ENCODE measurements at places on chromosomes 3 and 15.
A peak's percentile ranks its signal among the peaks of the same experiment; 100 is the strongest.

- DNase-seq: peak; percentile 74
These were observed 15.0 kb downstream of the PTH1R start for GRCh38 chr3:46892285-46893145.

DNA sequence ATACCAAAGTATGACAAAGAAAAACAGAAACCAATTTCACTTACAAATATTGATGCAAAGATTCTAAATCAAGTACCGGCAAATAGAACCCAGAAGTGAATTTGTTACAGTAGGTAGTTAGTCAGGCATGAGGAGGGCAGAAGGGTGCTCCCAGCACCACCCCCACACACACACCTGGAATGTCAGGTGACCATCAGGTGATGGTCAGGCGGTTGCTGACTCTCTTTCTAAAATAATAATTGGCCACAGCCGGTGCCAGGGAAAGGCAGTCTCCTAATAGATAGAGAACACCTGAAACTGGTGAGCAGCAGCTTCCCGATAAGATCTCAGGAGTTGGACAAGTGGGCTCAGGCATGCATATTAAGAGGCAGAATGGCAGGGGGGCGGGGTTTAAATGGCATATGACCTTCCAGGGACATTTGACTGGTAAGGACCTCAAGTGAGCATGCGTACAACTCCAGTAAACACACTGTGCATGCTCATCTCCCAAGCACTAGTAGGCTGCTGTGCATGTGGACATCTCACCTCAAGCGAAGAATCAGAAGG lies 131.1 kb downstream of the ANO10 start:
- DNase-seq: no peak

DNA sequence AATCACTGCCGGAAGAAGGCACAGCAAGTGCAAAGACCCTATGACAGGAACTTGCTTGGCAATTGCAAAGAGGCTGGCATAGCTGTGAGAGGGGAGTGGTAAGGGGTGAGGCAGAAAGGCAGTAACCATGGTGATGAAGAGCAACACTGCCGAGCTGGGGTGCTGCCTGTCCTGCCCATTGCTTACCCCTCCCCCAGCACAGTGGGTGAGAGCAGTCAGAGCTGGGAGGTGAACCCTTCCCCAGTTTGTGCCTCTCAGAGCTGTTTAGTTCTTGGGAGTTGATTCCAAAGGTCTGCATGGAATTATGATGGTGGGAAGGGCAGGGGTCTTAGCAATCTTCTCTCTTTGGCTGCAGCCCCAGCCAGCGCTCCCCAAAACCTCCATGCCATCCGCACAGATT lies 8.8 kb downstream of the TYRO3 start:
- no peak for DNase-seq

DNA sequence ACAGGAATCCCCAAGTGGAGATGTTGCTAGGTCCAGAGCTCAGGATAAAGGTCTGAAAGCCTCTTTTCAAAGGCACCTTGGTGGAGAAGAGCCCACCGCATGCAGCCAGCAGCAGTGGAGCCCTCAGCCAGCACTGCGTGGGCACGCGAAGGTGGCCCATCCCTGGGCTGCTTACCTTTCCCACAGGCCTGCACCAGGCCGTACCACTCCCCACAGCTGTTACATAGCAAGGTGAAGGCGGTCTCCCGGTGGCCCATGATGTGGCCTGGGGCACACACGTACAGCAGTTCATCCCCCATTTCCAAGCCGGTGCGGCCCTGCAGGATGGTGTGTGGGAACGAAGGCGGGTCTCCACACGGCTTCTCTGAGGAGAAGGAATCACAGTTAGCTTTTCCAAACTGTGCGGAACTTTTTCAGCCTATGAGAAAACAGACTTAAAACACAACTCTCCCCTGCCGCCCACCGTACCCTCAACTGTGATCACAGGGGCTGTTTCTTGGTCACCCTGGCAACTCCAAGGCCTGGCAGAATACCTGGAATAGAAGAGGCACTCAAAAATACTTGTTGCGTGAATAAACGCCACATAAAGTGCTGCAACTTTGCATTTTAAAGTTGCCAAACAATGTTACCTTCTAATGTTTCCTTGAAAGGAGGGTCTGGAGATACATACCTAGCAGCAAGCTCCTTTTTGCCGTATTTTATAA lies 43.7 kb downstream of the SUSD5 start:
- no peak for DNase-seq

- no peak for DNase-seq
These were observed 36.5 kb downstream of the U2SURP start for GRCh38 chr3:143037867-143038266.

DNA sequence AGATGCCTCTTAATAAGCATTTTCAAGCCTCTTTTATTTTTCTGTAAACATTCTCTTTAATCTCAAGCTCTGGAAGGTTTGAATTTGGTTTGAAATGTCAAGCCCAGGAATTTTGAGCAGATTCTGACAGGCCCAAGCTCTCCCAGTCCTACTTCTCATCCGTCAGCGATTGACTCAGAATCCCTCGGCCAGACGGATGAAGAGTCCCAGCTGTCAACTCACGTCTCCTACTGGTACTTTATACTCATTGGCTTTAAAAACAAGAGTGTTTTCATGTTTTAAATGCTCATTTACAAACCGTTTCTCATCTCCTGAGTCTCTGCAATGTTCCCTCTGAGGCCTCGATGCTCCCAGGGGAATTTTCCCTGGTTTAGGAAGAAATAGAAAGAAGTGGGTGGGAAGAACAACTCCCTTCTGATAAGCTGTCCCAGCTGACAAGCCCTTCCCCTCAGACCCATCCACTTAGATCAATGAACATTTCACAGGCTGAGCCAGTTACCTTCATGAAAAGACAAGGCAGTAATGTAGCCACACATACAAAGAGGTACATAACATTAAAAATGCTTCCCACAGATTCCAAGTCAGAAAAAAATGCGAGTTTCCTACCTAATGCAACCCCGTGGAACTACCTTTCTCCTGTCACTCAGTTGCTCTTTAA lies 478.2 kb upstream of the DPH6 start:
- DNase-seq: no peak

- DNase-seq: no peak
These were observed 9.6 kb downstream of the LRRK1 start for GRCh38 chr15:100928632-100929280.

DNA sequence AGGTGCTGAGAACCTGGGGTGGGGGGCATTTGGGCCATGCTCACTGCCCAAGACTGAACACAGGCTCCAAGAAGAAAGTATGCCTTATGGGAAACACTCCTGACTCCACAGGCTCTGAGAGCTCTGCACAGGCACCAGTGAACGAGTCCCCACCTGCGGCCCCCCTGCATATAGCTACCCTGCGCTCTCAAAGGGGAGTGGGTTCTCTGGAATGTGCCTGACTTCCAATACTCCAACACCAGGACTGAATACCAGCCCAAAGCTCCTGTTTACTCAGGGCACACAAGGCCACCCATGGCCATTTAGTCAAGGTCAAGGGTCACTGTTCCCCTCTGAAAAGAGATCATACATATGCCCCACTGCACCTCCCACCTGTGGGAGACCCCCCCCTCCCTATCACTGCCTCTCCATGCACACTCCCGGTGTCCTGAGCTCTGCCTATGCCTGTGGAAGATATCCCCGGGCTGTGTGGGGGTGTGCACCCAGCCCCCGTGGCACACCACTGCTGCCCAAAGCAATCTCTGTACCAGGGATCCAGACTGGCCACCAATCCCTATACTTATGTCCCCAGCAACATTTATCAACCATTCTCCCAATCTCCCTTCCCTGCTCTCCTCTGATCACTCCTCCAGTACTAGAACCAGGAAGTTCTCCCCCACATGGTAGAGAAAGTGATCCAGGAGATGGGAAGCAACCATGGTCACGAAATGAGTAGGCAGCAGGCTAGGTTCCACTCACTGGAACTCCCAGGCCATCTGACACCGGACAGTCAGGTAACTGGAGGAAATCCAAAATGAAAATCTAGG lies 1.5 kb upstream of the PLXNB1 start:
- DNase-seq: peak; percentile 44

- no peak for DNase-seq
These were observed 88.3 kb downstream of the TMEM266 start for GRCh38 chr15:76147906-76148570.

GRCh38 chr3:50606596-50606995 lies 5.0 kb downstream of the CISH start:
- no peak for DNase-seq

DNA sequence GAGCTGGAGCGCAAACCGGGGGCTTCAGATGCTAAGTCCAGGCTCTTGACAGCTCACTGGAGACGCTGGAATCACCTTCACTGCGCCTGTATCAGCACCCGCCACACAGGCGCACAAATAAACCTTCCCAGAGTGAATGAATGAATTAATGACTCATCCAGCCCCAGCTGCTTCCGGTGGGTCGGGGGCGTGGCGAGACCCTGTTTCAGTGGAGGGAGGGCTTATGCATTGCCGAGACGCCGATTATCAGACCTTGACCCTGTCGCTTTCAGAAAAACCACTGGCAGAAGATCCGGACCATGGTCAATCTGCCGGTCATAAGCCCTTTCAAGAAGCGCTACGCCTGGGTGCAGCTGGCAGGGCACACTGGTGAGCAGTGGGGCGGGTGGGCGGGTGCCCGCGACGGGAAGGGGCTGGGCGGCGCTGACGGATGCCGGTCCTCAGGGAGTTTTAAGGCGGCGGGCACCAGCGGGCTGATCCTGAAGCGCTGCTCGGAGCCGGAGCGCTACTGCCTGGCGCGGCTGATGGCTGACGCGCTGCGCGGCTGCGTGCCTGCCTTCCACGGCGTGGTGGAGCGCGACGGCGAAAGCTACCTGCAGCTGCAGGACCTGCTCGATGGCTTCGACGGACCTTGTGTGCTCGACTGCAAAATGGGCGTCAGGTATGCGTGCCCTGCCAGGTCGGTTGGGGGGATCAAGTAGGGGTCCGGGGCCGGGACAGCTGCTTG lies 7.7 kb downstream of the ITPKA start:
- DNase-seq: no peak

DNA sequence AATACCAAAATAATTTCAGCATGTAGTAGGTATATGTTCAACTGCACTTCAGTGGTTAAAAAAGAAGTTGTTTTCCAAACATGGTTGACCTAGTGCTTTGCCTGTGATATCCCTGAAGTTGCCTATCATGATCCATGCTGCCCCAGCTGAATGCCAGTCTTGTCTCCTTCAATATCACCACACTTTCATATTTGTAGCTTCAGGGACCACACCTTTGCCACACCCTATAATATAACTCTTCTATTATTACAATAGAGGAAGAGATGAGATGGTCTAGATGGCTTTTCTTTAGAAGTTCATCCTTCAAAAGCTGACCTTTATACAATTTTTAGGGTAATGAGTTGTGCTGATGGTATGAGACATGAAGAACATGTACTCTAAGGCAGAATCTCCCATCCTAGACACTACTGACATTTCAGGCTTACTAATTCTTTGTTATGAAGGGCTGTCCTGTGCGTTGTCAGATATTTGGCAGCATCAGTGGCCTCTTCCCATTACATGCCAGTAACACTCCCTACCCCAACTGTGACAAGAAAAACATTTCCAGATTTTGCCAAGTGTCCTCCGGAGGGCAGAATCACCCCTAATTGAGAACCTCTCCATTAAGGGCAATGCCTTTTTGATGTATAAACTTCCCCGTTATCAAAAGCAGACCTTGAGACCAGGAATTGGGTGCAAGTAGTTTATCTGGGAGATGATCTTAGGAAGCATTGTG lies 76.2 kb upstream of the PLCL2 start:
- no peak for DNase-seq

GRCh38 chr3:30288830-30289229 lies 317.6 kb upstream of the TGFBR2 start:
- no peak for DNase-seq

DNA sequence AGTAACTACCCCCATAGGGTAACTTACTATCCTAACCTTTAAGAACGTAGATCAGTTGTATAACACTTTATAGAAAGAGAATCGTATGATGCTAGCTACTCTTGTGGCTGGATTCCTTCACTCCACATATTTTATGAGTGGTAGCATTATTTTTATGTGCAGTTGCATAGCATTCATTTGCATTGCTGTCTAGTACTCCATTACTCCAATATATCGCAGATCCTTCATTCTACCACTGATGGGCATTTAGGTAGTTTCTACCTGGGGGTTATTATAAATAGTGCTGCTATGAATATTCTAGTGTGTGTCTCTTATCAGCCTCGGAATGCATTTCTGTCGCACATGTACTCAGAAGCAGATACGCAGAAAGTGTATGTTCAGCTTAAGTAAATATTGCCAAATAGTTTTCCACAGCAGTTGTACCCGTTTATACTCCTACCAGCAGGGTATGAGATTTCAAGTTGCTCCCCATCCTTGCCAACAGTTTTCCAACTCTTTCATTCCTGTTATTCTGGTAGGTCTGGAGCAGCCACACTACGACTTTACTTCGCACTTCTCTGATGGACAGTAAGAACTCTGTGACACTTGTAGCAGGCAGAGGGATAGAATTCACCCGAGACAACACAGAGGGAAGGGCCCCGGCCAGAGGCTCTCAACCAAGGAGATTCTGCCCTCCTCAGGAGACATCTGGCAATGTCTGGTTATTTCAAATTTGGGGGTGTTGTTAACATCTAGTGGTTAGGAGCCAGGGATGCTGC lies 9.8 kb upstream of the VGLL4 start:
- no peak for DNase-seq

- DNase-seq: no peak
These were observed 35.7 kb upstream of the ZNF770 start for GRCh38 chr15:35023804-35024203.

DNA sequence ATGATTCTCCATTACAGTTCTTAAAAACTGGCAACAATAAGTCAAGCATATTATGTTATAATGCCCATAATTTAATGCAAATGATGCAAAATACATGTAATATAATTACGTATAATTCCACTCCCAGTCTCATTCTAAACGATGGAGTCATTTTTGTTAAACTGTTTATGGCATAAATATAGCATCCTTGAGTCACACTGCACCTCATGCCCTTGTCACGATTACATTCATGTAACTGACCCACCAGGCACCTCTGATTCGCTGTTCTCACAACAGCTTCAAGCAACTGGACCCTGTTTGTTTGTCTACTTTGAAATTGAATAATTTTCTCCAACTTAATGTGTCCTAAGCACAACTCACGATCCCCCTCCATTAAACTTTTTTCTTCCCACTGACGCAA lies 148.0 kb upstream of the LRTM1 start:
- DNase-seq: no peak

DNA sequence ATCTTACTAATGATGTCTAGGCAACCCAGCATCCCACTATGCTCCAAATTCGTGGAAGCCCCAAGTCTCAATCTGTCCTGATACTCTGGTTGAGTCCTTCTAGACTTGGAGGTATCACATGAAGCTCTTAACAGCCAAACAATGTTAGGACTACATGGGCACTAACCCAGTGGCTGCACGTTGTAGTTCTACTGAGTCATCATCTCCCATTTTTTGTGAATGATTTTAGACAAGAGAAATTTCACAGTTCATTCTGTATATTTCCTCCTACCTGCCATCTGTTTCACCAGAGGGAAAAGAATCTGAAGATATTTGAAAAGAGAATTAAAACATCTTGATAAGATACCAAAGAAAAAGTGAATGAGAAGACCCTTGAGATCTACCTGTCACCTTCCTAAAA lies 9.8 kb upstream of the WWTR1 start:
- DNase-seq: no peak

DNA sequence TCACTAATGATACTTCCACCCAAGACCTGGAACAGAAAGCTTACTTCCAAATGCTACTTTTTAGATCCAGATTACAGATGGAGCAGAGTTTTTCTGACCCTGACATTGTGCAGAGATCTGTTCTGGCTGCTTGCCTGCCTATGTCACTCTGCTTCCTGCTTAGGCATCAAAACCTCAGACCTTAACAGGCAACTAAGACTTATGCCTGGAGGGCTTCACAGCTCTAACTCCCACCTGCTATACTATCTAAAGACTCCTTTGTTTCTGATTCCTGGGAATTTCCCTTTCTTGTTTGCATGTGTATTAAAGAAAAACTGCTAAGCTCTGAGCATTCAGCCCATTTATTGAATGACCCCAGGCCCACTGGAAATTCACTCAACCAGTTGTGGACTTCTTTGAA lies 157.4 kb upstream of the NPHP3 start:
- DNase-seq: no peak
